ENCODE measurements at places on chromosomes 13 and 19.

DNA sequence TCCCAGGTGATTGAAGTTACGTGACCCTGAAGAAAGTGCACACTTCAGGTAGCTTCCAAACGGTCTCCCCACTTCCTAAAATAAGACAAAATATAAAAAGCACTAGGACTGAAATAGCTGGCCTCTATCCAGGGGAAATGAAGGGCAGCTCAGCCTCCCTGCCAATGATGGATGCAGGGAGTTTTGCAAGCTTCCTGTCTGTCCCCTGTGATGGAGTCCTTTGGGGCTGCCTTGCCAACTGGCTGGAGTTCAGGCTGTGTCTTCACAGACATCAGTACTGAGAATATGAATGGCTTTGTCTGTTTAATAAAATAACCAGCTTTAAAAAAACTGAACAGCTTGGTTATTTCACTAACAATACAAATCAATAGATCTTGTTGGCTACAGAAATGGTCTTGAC lies 101.4 kb upstream of the GPR12 start:
- DNase-seq, result no peak

- DNase-seq, result peak; percentile 92
These were observed 20.5 kb downstream of the SLC15A1 start for GRCh38 chr13:98731925-98732324.

DNA sequence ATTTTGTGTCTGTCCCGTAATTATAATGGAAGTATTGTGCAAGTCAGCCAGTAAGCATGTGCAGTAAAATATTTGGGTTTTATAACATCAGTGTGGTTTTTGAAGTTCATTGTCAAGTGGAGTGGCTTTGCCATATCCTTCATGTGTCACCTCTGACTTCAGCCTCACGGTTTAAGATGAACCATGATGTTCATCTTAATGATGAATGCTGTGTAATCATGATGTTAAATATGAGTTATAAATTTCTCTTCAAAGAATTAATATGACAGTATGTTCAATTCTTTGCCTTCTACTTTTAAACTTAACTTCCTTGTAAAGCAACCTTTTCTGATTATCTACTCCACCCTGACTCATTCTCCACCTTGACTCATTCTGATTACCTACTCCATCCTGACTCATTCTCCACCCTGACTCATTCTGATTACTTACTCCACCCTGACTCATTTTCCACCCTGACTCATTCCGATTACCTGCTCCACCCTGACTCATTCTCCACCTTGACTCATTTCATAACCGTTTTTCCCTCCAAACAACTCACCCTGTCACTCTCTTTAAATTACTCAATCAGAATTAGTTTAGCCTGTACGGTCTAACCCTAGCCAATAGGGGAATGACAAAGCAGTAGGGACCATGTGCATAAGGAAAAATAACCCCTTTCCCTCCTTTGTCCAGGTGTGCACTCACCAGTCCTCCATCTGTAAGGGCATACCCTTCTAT lies 50.3 kb upstream of the ANKRD10 start:
- DNase-seq, result no peak

DNA sequence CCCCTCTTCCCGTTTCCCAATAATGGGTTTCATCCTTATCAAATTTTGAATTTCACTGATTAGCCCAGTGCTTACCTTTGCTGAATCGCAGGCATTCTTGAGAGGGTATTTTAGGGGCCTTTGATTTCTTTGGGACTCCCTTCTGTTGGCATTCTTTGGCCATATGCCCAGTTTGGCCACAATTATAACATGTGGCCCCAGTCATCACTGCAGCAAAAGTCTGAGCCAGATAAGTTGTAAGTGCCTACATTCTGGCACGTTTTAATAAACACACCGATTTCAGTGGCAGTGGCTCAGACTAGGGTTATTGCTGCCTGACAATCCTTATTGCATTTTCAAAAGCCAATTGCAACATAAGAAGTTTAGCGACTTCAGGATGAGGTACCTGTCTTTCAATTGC lies 41.4 kb downstream of the ZNF726 start:
- DNase-seq, result no peak

DNA sequence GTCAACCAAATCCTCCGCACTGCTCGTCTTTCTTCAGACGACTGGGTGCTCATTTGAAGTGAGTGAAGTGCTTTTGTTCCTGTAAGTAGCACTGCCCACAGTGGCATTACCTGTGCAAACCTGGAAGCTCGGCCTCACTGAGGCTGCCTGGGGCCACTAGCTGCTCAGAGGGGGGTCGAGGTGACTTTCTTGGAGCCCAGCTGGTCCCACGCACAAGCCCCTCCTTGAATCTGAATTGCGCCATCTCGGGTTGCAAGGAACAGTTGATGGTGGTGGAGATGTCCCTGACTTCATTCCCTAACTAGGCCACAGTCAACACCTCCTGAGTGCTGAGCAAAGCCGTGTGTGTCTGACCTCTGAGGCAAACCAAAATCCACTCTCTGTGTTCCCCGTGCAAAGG lies 79.3 kb upstream of the GPR183 start:
- DNase-seq, result no peak

GRCh38 chr13:26721251-26722121 lies 39.1 kb downstream of the GPR12 start:
- no peak for DNase-seq

- peak; percentile 73 for DNase-seq
These were observed 14.0 kb upstream of the ATP8B3 start for GRCh38 chr19:1825909-1826556.

- no peak for DNase-seq
These were observed 207.3 kb downstream of the DLEU7 start for GRCh38 chr13:50636007-50636704.

DNA sequence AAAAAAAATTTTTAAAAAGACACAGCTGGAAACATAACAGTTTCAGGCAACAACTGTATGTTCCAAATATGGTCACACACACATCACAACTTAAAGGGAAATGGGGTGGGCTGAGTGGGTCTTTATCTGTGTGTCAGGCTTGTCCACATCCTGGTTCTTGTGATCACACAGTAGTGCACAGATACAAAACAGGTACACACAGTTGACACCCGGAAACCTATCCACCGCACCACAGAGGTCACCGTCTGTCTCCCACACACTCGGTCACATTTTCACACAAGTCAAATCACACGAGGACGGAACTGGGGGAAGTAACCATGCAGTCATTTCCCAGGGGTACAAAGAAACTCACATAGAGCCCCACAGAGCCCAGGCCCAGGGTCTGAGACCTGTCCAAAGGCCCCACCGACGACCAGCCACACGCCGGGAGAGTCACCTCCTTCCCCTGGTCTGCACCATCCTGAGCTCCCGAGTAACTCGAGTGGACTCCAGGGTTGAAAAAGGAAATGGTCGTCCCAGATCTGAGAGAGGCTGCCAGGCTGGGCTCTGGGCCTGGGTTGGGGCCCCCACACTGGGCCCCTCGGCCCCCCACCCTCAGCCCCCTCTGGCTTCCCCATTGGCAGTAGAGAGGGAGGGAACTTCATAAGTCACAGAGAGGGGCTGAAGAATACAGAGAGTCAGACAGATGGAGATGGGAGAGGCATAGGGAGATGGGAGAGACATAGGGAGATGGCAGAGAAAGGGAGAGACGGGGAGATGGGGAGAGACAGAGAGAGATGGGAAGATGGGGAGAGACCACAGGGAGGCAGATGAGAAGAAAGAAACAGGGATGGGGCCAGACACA lies 1.3 kb upstream of the PPAN start:
- DNase-seq, result peak; percentile 45

- DNase-seq, result peak; percentile 83
These were observed 59.6 kb downstream of the MYO9B start for GRCh38 chr19:17135001-17135853.

- DNase-seq, result no peak
These were observed 123.3 kb downstream of the RAB20 start for GRCh38 chr13:110438211-110438610.

DNA sequence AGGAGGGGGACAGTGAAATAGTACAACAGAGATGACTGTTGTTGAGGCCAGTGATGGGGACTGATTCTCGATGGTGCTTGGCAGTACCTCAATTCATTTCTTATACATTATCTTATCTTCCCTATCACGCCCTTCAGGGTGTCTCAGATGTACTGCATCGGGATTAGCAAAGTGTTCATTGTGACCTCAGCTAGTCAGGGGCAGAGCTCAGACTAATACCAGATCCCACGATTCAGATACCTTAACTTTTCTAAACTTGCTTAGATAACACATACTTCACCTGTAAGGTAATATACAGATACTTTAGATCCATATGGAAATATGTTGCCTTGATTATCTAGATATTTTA lies 720.6 kb downstream of the EFNB2 start:
- DNase-seq, result no peak

GRCh38 chr19:46610413-46610775 lies 9.3 kb downstream of the CALM3 start:
- DNase-seq, result no peak

DNA sequence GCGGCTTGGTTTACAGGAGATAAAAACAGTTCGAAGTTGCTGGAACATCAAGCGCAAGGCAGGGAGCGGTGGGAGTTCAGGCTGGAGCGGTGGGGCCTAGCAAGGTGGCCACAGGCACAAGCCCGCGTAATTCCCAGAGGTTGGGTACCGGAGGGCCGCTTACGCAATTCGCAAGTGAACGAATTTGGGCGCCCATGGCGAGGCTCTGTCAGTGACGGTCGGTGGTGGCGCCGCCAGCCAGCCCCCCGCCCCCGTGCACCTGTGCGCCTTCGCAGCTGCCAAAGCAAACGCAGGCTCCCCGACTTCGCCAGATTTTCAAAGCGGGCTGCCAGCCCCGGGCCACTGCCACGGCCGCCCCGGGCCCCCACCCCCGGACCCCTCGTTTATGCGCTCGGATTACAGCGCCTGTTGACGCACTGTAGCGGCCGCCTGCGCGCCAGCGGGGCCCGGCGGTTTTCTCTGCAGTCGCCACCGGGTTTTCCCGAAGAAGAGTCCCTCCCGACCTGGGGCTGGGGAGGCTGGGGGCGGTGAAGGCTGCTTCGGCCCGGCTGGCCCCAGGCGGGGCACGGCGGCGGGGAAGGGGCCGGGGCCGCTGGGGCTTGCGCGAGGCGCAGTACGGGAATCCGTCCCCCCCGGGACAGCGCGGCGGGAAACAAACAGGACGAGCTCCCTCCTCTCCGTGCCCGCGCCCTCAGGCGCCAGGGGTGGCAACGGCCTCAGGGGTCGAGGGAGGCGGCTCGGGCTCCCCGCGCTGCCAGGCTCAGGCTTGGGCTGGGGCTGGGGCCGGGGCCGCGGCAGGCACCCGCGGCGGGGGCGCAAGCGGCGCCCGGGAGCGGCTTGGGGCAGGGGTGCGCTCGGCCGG lies 709 bp downstream of the N4BP2L1 start:
- DNase-seq, result peak; percentile 67

Data from large intestine (tissue), 12 donors.